ENCODE measurements at places on chromosomes 12 and 14.

- DNase-seq: no peak
Observed at GRCh38 chr14:74834692-74835392, 41.1 kb downstream of the PROX2 start.

DNA sequence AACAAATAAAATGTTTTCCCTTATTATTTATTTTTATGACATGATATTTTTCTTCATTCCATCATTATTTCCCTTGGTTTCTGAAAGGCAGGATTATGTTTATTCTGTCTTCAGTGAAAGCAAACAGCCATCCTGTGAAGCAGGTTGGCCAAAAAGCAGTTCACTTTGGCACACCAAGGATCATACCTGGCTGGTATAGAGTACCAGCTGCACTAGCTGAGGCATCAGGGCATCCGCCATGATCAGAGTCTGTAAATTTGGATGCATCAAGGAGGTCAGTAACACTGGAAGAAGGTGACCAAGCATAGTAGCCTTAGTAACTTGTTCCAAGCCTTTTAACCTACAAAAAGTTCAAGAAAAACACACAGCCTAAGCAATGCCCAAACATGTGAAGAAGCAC is 123.3 kb downstream of the HECTD4 start:
- no peak for DNase-seq

- no peak for DNase-seq
Observed at GRCh38 chr14:93527203-93527607, 96.5 kb downstream of the UNC79 start.

DNA sequence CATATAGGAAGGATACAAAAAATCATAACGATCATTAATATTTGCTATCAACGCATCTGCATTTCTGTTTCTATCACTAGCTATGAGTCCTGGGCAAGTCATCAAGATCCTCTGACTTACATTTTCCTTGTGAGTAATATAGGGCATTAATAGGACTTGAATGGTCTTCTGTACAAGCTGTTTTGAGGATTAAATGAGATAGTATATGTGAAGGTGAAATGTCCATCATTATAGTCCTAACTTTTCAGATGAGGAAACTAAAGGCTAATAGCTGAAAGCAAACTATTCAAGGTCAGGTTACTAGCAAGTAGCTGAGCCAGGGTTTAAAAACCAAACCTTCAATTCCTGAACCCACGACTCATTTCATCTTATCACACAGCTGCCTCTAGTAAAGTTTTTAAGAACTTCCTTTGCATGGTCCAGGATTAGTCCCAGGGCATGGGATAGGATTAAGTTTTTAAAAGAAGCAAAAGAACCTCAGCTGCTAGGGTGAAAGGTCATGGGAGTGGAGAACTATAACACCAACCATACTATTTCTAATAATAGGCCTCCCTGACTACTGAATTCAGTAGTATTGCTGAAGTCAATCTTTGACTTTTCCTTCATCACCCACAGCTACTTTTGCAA is 101.4 kb upstream of the ADAMTS20 start:
- DNase-seq: no peak

DNA sequence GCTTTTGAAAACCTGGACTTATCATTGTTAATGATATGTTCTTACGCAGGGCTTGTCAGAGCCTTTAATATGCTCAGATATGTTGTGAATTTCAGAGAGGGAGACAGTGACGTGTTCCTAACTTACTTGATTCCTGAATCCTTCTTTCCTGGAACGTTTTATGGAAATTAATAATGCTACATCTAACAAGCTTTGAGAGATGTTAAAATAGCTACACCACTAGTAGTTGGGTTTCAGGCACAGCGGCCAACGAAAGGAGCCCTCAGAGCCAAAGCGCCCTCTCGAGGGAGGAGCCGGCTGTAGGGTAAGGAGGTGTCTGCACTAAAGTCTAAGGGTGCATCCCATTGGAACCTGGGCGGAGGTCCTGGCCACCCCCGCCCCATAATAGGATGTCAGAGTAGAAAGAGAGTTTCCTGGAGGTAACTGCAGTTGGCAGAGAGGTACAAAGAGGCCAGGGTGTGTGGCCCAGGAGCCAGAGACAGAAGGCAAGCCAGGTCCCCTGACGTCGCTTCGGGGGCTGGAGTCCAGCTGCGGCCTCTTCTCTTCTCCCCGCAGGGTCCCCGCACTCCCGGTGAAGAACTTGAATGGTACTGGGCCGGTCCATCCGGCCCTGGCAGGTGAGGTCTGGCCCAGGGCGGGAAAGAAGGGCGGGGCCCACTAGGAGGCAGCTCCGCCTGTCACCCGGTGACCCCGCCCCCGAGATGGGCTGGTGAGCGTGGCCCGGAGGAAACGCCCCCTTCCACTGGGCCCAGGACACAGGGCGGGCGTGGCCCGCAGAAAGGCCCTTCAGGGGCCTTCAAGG is 36.3 kb downstream of the DTX1 start:
- DNase-seq: no peak

DNA sequence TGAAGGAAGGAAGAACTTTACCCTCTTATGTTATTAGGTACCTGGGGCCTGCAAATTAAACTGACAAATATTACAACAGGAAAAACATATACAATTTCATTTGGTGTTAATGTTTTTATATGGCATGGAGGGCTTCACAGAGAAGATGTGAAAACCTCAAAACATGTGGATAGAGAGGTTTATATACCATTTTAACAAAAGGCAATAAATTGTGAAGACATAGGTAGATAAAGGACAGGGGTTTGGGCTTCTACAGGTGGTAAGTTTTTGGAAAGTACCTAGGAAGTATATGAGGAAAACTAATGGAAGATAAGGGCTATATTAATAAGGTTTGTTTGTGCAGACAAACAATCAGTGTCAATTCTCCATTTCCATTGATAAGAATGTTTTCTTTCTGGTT is 95.1 kb upstream of the ATF7IP start:
- no peak for DNase-seq

- DNase-seq: no peak
Observed at GRCh38 chr12:27828196-27828595, 48.2 kb upstream of the MANSC4 start.

- DNase-seq: no peak
Observed at GRCh38 chr12:112214064-112214463, 88.7 kb downstream of the TRAFD1 start.

DNA sequence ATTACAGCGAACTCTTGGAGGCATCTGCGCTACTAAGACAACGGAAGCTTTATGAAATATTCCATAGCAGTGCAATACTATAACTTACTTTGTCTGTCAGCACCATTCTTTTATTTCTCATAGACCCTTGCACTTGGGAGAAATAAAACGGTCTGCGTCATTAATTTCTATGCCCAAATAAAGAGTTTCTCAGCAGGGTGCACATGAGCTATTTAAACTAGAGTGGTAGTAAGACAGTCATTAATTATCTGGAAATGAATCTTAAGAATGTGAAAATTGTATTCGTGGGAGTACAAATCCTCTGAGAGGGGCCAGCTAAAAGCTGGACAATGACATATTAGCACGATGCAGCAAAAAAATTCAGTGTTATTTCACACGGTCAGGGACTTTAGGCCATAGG is 903.4 kb upstream of the FOXG1 start:
- DNase-seq: no peak

DNA sequence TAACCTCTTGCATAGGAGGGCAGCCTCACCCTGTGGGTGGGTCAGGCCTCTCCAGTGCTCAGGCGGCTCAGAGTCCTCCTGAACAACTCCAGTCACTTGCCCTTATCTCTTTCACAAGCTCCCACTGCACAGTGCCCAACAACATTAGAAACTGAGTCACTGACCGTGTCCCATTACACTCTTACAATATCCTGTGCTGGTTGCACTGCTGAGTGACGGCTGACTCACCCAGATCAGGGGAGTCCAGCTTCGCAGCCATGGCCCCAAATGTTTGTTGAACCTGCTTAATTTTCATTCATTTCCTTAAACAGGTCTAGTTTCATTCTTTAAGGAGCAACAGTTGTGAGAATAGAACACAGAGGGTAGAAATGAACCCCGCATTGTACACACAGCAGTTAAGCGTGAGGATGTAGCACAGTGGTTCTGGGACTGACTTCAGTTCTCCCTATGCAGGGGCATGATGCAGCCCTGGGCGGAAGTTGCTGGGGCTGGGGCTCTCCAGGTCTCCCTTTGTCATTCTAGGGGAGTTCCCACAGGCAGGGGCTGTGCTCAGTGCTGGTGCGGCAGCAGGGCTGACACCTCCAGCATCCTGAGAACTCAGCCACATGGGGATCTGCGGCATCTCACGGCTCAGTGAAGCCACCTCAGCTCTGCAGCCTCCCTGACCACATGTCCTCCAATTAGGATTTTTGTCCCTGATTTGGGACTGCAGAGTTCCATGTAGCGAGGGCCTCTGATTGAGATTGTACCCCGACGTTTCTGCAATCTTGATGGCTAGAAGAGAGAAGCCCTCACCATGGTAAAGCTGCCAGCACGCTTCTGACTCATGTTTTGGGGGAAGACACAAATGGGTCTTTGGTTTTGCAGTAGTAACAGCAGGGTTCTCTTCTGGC is 16.1 kb downstream of the GPR68 start:
- DNase-seq: no peak

DNA sequence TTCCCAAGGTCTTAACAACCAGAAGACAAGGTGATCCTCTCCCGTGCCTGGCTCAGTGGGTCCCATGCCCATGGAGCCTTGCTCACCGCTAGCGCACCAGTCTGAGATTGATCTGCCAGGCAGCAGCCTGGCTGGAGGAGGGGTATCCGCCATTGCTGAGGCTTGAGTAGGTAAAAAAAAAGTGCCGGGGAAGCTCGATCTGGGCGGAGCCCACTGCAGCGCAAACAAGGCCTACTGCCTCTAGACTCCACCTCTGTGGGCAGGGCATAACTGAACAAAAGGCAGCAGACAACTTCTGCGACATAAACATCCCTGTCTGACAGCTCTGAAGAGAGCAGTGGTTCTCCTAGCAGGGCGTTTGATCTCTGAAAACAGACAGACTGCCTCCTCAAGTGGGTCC is 104.0 kb downstream of the C14orf39 start:
- DNase-seq: no peak

DNA sequence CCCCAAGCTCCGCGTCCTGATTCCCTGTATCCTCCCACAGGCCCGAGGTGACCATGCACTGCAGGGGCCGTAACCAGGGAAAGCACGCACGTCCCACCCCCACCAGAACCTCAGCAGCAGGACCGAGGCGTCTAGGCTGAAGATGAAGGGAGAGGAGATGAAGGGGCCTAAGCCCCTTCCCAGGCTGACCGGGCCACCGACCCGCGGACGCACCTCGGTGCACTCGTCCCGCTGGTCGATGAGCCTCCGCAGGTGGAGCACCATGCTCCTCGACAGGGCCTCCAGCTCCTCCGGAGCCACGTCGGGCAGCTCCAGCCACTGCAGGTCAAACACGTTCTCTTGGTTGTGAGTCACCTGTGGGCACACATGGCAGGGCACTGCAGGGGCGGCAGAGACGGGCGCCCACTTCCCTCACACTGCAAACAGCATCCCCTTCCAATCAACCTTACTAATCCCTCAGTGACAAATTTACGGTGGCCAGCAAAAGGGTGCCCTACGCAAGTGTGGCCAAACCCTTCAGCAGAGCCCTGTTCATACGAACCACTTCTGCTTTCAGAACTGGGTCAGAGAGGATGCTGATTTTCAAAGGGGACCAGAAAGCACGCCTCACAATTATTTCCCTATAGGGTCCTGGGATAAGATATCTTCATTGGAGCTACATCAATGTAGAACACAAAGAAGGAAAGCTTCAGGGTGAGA is 77.8 kb downstream of the CCDC88C start:
- DNase-seq: no peak

GRCh38 chr14:103014466-103015228 is 42.7 kb downstream of the CDC42BPB start:
- DNase-seq: no peak

GRCh38 chr12:47819896-47820630 is at the start of gene HDAC7:
HDAC7 (minus strand) TSS chr12:47819903; CDS start chr12:47819785, 118 bp downstream.
- DNase-seq: no peak

DNA sequence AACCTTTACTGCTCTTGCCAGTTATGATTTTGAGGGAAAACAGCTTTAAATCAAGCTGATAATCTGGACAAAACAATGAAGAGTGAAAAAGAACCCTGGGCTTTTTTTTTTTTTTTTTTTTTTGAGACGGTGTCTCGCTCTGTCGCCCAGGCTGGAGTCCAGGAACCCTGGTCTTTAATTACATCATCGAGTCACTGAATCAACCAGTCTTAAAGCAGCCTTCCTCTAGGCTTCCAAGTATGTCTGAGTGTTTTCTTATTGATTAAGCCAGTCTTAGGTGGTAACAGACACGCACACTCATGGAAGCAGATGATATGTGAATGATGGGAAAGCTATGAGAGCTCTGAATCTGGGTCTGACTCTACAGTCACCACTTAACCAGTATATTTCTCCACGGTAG is 5.9 kb upstream of the VCPKMT start:
- no peak for DNase-seq

- no peak for DNase-seq
Observed at GRCh38 chr14:51424561-51425251, 184.7 kb downstream of the TMX1 start.

GRCh38 chr12:114063435-114063834 is 97.3 kb upstream of the RBM19 start:
- DNase-seq: no peak

DNA sequence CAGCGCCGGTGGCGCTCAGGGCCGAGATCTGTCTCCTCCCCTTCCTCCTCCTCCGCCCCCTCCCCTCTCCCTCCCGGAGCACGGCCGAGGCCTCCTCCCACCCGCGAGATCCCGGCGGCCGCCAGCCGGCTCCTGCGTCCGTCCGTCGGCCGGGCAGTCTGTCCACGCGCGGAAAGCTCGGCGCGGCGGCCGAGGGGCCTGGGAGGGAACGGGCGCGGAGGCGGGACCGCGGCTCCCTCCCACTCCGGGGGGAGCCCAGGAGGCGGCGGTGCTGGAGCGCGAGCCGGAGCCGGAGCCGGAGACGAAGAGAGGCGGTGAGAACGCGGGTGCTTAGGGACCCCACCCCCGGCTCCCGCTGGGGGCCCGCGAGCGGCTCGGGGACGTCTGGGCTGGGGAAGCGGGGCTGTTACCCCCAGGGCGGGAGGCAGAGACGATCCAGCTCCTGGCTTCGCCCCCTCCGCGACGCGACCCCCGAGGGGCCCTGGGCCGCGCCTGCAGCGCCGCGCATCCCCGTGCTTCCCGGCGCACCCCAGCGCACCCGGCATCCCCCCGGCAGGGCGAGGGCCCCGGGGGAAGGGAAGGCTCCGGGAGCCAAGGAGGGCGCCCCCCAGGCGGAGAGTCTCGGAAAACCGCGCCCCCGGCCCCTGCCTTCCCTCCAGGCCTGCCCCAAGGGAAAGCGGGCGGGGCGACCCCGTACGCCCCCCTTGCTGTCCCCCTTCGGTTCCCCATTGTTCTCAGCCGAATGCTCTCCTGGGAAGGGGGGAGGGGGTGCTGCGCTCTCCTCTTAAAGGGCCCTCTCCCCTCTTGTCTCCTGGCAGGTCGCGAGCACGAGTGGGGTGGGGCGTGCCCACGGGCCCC is at the start of gene DTX1:
Gene DTX1 (plus strand): TSS at position 100 of the 858 bp plus-strand sequence. CDS start 1,463 bp downstream, outside the sequence.
- DNase-seq: no peak

DNA sequence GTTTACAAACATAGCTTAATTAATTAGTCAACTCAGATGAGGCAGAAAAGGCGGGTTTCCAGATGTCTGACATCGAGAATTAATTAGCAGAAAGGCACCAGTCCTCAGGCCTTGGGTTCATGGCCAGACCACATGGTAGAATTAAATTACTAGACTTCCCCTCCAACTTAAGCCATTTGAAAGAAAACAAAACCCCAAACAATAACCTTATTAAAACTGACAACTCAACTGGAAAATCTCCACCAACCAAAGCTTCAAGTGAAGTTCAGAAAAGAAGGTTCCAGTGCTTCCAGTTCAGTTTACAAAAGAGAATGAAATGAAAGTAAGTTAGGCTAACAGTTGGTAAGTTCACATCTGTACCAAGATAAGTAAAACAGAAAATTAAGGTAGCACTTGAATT is 349.5 kb downstream of the GRIN2B start:
- no peak for DNase-seq

All from NCI-H1694 (cell line).